Natural killer cell treated with Interleukin-12 subunit alpha and Interleukin-12 subunit beta and Interleukin-15 and Interleukin-18, amount 100 ng/mL, for 72 hours (primary cell): ENCODE measurements at places on chromosomes 4 and X.
A peak's percentile ranks its signal among the peaks of the same experiment; 100 is the strongest.

DNA sequence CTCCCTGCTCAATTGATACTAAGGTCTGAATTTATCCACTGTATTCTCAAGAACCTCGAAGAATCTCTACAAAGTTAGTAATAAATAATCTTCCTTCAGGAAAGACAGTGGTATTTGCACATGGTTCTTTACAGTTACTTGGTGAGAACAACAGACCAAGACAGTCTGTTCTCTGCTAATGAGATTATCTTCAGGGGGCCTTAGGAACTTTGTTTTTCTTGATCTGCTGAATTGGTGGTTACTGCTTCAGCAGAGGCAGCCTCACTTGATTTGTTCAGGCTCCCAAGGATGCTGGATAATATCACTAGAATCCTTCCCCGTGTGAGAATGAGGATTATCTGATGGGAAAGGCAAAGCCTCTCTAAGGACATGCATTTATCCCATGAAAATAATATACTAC, 64.8 kb downstream of the CBR4 start:
- DNase-seq, result no peak

DNA sequence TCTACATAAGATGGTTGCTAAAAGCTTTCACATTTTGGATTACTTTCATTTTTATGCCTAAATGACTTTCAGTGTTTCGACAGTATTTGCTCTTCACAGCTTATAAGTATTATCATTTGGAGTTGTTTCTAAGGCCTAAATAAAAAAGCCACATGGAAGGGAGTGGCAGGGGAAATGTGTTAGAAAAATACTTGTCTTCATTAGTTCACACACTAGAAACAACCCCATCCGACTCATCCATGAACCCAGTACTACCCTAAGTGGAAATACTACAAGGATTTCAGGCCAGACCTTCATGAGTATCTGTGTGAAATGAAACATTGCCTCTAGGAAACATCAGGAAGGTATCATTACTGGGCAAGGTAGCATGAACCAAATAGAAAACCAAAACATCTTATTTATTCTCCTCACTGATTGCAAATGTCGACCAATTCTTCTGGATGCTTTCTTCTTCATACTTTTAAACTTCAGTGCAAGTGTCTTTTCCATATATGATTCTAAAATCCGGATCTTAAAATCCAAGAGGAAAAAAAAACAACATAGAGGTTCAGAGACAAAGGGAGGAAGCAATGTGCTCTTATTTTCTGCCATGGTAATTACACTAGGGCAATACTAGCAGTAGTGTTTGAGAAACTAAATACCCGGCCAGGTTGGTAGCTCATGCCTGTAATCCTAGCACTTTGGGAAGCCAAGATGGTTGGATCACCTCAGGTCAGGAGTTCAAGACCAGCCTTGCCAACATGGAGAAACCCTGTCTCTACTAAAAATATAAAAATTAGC, 349.4 kb downstream of the ARHGAP24 start:
- no peak for DNase-seq

GRCh38 chr4:96305030-96305429, 465.1 kb downstream of the PDHA2 start:
- no peak for DNase-seq

DNA sequence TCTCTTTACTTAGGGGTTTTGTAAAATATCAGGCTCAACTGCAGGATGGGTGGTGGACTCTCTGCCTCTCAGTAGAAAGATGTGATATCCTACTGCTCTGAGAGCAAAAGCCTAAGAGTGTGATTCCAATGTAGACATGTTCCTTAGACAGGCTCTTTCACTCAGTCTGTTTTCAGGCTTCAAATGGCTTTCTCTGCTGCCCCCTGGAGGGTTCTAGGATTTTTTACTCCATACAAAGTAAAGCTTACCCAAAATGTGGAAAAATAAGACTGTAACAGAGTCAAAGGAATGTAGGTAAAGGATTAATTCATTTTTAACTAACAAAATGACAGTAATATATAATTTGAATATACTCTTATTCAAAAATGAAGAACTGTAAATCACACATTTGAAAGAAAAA, 32.1 kb downstream of the ZGRF1 start:
- no peak for DNase-seq

- no peak for DNase-seq
These were observed 996.3 kb downstream of the FSTL5 start for GRCh38 chr4:161167539-161167938.

- no peak for DNase-seq
These were observed 5.2 kb upstream of the PCDH10 start for GRCh38 chr4:133143775-133144430.

DNA sequence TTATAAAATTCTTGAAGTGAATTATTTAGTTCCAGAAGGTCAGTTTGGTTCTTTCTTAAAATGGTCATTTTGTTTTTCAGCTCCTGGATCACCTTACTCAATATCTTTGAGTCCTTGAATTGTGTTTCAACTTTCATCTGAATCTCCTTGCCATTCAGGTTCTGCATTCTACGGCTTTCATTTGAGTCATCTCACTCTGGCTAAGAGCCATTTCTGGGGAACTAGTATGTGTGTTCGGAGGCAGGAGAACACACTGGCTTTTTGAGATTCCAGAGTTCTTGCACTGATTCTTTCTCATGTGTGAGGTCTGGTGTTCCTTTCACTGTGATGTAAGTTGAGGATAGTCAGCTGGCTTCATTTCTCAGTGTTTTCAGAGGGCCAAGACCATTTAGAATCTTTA, 708.4 kb upstream of the FRG1 start:
- DNase-seq, result no peak

DNA sequence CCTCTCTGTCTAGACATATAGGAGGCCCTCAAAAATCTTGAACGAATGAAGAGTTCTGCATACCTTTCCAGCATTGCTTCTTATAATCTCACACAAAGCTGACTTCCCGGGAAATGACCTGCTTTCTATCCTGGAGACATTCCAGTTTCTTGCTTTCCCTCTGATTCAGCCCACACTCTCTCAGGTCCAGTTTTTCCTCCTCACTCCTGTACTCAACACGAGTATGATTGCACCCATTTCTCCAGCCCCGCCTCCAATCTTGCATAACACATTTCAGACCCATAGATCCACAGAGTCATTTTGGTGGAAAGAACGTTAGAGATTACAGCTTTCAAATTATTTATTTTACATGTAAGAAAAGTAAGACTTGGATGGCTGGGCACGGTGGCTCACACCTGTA, 127.5 kb upstream of the TLR3 start:
- DNase-seq, result no peak

DNA sequence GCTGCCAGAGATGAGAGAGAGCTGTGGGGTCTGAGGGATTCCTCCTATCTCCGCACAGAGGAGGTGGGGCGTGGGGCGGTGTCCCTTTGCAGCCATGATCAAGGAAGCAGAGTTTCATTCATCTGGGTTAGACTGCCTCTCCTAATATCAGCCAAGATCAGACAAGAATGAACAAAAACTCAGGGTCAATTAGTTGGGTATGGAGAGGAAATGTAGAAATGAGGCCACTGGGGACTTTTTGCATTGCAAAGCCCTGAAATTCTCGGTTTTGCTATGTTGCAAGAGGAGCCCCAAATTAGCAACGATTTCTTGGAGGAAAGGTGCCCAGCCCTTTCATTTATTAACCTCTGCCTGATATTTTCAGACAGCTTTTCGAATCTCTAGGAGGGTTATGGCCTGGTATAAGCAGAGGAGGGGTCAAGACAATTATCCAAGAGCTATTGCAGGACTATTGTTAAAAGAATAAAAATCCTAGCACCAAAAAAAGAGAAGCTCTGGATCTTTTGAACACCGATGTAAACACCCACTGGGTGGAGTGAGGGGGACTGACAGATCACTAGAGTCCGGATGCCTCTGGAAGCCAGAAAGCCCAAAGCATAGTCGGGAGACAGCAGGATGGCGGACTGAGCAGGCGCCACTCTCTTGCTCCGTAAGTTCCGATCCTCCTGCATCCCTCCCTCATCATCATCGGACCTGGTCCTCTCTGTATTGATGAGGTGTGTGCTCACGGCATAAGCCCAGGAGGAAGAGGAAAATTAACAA, 34.4 kb upstream of the ACSL1 start:
- DNase-seq, result no peak

GRCh38 chrX:136497556-136498052, at the start of gene HTATSF1:
TSS of gene HTATSF1 (plus strand) at chrX:136497592. CDS start at chrX:136497685, 93 bp downstream.
- DNase-seq, result no peak

DNA sequence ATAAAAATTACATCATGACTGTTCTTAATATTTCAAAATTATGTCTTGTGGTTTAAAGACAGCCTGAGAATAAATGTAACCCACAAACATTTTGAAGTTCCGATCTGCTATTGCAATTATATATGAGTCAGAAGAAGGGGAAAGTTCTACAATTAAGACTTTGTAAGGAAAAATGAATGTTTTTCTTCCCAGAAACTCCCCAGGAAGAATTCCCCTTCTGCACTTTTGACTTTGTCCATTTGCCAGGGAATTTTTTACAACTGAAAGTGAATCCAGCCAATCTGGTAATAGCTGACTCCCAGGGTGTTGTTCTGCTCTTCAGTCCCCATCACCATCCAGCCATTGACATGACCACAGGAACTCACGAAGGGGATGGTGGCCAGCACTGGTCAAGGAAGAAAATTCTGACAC, 61.6 kb upstream of the NOCT start:
- DNase-seq, result no peak

DNA sequence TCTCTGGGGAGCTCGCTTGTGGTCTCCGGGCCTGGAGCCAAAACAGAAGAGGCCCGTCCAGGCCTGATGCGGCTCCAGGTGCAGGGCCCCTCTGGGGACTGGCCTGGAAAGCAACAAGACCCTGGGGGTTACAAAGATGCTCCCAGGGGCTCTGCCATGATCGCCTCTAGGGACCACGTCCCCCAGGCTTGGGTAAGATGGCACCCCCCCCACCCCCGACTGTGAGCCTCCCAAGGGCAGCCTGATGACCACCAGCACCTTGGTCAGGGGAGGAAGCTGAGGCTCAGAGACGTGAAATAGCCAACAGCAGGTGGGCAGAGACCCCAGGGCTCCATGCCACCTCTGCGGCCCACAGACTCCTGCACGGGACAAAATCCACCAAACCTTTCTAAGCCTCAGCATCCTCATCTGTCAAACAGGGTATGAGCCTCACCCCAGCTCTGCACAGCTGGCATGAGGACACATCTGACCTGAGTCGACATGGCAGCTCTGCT, 25.4 kb downstream of the C4orf50 start:
- peak; percentile 22 for DNase-seq
